ENCODE measurements at places on chromosomes 16 and 17. TPM values are rescaled to one million over a fixed set of nuclear protein-coding genes. Genes with fewer than 3 reads are reported as not detected.

- DNase-seq: peak; percentile 66
Observed at GRCh38 chr16:63998-64913, 8.2 kb downstream of the RHBDF1 start.

- no peak for DNase-seq
Observed at GRCh38 chr17:17298108-17298507, 5.1 kb upstream of the NT5M start.

DNA sequence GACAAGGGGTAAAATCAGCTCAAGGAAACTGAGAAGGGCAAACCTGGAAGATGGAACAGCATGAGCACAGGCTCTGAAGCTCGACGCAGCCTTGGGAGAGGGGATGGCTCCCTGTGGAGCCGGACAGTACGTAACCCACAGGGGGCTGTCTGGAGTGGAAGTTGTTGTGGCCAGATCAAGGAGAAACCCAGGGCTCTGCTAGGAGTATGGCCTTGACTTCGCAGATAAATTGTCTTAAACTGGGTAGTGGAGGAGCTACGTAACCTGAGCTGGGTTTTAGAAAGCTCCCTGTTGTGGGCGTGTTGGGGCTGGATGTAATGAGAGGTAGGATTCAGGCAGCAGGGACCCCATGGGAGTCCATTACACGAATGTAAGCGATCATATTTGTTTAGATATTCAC, 25.5 kb upstream of the AXIN2 start:
- no peak for DNase-seq

GRCh38 chr17:61285526-61286320, 113.9 kb upstream of the TBX2 start:
- DNase-seq: no peak

The KRTAP16-1 gene
- total RNA-seq: not detected

The CA7 gene
- total RNA-seq: not detected

The KRTAP4-6 gene
- not detected for total RNA-seq

The TPSG1 gene
- total RNA-seq: 0.30 TPM

The CCDC200 gene
- total RNA-seq: not detected

The CD300LB gene
- total RNA-seq: 0.19 TPM

The FBXW10B gene
- total RNA-seq: 0.84 TPM
